ENCODE measurements at places on chromosomes 7 and 10. TPM values are rescaled to one million over a fixed set of nuclear protein-coding genes. Genes with fewer than 3 reads are reported as not detected.

DNA sequence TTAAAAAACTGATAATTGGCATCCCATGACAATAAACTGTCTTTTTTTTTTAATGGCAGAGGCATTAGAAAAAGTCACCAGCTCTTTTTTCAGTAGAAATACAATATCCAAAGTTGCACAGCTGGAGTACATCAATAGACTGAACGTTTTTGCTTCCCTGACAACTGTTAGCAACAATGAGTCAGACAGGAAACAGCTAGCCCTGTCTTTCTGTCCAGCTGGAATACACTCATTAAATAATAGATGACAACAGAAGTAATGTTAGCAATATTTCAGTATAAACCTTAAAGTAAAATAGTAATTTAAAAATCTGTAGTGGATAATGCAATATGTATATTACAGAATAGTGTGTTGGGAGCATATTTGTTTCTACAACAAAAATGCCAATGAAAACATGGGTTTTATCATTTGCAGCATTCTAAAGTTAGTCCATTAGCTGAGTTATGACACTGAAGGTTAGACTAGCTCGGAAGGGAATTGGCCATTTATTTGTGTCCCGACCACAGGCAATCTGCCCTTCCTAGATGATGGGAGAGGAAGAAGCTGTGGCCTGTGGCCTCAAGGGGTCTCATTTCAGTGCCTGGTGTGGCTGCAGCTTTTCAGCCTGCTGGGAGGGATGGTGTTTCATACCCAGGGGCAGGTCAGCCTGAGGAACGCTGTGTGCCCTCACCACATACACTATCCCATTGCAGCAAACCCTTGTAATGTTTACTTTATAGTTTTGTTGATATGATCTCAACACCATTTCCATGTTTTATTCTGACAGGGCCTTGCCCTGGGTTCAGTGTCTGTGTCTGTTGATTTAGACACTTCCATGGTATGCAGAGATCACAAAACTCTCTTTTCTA, 173.3 kb downstream of the SLC16A9 start:
- peak; percentile 21 for DNase-seq

DNA sequence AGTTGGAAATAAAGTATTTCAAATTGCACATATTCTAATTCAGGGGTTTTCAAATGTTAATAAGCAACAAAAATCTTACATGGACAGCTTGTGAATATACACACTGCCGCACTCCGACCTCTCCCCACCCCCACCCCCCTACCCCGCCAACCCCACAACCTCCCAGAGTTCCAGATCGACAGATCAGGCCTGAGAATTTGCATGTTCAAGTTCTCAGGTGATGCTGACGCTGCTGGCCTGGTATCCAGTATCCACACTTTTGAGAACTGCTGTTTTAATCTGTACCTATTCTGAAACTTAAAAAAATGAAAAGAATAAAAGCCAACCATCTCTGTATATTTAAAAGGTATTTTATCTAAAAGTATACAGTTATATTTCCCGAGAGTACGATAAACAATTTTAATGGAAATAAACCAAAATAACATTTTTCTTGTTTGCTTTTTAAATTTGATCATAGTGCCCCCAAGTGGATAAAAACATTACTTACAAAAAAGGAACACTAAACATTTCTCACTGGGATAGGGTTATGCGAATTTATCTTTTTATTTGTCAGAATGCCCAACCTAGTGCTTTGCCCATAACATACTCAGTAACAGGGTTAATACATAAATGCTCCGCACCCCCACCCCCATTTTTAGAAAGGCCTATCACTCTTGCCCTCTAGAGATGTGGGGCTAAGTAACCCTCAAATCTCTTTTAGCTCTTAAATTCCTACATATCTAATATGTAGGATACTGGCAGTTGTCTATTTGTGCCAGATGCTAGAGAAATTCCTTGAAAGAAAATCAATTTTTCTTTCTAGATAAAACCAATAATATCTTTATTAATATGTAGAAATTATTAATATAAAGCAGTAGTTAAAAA, 166.3 kb downstream of the RNF133 start:
- DNase-seq, result no peak

DNA sequence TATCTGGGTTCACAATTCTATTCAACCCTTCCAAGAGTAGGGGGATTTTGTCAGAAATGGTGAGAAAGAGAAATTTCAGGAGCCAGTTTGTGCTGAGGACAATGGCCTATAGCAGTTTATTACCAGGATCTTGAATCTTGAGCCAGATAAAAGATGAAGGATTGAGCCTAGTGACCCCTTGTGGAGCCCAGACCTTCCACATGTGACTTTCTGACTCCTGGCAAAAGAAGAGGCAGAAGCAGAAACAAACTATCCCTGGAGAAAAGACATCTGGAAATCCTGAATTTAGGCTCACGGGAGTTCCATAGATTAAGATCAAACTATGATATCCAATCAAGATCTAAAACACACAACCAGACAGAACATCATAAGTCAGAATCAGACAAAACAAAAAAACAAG, 60.9 kb upstream of the CHRM2 start:
- DNase-seq, result no peak

- DNase-seq, result no peak
Measured at GRCh38 chr10:13340626-13341376, 7.3 kb downstream of the SEPHS1 start.

DNA sequence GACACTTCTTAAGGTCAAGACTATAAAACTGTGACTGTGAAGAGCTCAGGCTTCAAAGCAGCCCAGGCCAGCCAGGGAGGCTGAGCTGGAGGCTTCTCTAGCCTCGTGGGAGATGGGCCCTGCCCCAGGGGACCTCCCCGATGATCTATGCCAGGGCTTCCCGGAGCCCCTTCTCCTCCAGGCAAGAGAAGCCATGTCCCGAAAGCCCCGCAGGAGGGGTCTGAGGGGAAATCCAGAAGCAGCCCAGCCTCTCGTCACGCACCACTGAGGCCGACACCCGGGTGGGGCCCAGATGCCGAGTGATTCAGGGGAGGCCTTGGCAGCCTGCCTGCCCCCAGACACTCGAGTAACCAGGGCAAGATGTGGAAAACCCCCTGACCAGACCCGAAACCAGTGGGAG, 63.7 kb downstream of the PROSER2 start:
- no peak for DNase-seq

DNA sequence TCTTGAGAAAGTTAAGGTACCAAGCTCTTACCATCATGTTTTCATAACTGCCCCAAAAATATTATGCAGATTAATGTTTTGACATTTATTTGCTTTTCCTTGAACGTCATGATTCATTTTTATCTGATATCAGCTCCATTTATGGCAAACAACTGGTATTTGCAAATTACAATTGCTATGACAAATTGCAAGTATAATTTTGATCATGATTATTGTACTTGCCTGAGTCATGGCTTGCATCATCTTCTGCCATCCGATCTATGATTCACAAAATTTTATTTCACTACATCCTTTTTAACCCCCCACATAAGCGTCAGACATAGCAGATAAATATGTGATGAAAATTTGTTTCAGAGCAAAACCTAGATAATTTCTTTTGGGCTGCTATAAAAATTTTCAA, 155.0 kb downstream of the STK31 start:
- DNase-seq, result no peak

GRCh38 chr10:50469778-50470193, 154.0 kb downstream of the SGMS1 start:
- no peak for DNase-seq

- no peak for DNase-seq
Measured at GRCh38 chr7:105277341-105277740, 111.4 kb downstream of the SRPK2 start.

- DNase-seq, result no peak
Measured at GRCh38 chr7:157436076-157436475, 99.3 kb downstream of the DNAJB6 start.

DNA sequence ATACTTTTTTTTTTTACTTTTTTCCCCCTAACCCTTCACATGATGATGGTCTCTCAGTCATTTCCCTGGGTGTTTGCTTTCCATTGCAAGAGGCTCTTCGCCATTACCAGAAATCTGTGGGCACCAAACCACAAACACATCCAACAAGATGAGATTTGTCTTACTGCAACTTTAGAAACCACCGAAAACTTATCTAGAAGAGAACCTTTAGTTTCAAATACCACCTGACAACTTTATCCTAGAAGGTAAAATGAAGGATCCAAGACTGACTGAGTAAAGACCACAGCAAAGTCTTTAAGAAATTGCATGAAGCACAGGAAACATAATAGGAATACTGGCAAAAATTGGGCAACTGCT, 363.3 kb upstream of the MBL2 start:
- no peak for DNase-seq

DNA sequence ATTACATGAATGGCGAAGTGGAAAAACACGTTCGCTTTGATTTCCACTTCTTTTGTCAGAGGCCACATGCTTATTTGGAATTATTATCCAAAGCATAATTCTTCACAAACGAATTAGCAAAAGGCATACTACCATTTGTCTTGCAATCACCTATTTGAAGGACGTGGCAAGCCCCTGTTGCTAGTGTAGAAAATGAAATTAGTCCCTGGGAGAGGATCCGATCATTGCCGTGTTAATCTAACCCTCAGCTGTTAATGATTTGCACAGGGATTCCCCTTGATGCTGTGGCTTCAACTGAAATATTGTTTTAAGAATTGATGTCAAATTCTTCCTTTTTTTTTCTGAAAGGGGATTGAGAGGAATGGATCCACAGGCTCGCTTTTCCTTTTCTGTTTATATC, 4.6 kb downstream of the AGMO start:
- DNase-seq, result no peak

GRCh38 chr10:12687996-12688395, 313.5 kb downstream of the CCDC3 start:
- DNase-seq, result no peak

GRCh38 chr7:142927085-142927745, 6.3 kb downstream of the TRPV5 start:
- DNase-seq, result no peak

- peak; percentile 3 for DNase-seq
Measured at GRCh38 chr7:132045481-132045980, 489.1 kb upstream of the PODXL start.

DNA sequence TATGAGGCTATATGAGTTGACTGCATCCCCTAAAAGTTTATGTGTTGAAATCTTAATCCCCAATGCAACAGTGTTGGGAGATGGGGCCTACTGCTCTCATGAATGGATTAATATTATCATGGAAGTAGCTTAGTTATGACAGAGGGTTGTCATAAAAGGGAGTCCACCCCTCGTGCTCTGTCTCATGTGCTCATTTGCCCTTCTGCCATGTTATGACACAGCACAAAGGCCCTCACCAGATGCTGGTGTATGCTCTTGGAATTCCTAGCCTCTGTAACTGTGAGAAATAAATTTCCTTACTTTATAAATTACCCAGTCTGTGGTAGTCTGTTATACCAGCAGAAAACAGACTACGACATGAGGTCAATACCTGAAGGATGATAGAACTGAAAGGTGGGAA, 17.6 kb upstream of the PANK1 start:
- DNase-seq, result no peak

DNA sequence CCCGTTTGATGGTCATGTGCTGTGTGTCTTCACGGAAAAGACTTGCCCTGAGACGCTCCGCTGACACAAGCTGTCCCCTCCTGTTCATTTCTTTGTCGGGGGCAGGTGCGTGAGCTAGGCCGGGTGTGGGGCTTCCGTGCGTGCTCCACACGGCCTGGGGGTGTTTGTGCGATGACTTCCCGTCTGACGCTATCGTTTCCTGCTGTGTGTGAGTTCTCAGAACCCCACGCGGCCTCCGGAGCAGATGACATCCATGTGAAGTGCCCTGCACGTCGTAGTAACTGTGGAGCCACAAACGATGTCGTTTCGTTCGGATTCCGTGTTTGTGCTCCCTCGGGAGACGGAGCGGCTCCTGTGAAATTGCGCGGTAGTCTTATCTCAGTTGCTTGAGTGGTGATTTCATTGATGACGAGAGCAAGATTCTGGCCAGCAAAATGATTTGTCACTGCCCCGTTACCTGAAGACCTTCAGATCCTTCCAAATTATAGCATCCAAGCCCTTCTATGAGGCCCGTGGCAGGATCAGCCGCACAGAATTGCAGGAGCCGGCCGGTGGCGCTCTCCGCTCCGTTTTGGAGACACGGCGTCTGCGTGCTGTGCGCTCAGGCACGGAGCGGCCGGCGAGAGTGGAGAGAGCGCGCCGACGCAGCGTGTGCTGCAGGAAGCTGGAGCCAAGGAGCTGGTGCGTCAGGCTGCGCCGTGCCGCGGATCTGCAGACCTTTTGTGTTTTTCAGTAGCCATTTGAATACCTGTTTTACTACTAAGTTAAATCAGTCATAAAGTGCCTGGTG, 94.9 kb downstream of the NKX6-2 start:
- no peak for DNase-seq

- DNase-seq, result no peak
Measured at GRCh38 chr10:132058111-132058745, 7.5 kb upstream of the JAKMIP3 start.

DNA sequence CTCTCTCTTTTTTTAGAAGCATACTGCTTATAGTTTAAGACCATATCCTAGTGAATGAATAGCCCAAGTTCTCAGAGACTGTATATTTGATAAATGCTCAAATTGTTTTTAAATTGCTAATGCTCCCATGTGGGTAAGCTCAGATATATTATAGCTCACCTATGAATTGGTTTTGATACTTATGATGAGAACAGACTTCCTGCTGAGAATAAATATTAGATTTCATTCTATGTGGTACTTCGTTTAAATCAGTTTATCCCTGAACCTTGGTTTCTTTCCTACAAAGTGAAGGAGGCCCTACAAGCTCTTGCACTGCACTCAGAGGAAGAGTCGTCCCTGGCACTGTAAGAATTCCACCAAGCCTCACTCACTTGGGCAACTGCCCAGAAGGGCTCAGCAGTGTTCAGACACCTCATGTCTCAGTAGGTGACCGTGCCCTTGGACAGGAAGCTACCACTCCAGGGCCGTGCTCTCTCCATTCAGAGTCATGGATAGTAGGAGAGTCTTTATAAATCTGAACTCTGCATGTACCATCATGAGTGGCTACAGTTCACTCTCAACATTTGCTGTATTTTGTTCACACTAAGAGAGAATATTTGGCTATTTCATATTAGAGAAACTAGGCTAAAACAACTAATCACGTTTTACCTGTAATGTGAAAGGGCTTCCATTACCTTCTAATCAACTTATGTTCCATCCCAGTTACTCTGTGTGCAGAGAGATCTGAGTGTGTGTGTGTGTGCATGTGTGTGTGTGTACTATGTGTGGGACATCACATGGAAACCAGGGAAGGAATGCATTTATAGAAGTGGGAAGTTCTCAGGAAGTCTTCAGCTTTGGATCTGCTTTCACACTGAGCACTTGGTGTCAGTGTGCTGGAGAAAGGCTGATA, 93.8 kb downstream of the PTPRE start:
- DNase-seq, result no peak

- DNase-seq, result no peak
Measured at GRCh38 chr10:117934477-117934876, 112.3 kb downstream of the RAB11FIP2 start.

The ENTPD1 gene
- total RNA-seq, result 68.3 TPM

The FOXI2 gene
- total RNA-seq, result 0.23 TPM

The MDFIC gene
- total RNA-seq, result 13.7 TPM

The CYP3A7 gene
- total RNA-seq, result 92.6 TPM

The TBC1D12 gene
- 11.9 TPM for total RNA-seq

The ACTL6B gene
- total RNA-seq, result 0.14 TPM

The LARP4B gene
- total RNA-seq, result 98.6 TPM

The CHRM2 gene
- 71.2 TPM for total RNA-seq

The CALHM3 gene
- not detected for total RNA-seq

The GDF2 gene
- not detected for total RNA-seq

The PALD1 gene
- total RNA-seq, result 15.5 TPM

The MMRN2 gene
- total RNA-seq, result 17.4 TPM

Data from mucosa of gallbladder (tissue), 1 donor.